ENCODE measurements at places on chromosomes 16 and 17.

DNA sequence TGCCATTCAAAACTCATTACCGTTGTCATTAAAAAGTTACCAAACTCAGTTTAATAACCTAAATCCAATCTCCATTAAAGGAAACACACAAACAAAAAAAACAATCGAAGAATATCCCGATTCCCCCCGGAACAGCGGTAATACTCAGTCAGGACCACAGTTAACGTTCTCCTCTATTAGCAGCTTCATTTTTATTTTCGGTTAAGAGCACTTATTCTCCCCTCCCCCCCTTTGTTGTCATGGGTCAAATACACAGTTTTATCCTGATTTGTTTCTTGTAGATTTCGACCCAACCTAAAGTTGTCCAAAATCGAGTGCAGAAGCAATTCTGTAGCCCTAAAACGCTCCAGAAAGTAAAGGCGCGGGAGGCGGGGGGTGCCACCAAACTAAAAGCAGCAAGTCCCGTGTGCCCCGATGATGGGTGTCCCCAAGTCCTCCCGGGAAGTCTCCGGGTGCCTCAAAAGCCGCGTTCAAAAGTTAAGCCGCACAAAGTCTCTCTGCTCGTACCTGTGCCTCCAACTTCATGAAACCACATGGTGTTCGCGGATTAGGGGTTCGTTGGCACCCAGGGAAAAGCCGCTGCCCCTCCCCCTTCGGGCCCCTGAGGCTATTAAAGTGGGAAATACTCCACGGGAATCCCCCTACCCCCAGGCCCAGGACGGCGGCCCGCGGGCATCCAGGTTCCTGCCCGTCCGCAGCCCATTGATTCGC, 996 bp downstream of the SUMO2 start:
- DNase-seq = no peak

DNA sequence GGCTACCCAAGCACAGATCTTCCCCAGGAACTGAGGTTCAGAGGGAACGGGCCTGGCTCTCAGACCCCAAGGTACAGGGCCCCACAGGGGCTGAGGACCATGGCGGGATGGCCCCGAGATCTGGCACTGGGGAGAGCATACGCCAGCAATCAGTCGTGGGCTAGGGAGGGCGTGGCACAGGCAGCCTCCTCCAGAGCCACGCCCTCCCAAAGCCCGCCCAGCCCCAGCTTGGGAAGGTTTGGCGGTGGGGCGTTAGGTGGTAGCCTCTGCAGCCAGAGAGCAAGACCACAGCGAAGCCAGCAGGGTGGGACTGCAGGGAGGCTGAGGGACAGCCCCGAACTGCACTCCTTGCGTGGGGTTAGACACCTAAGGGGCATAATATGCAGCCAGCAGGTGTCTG, 11.6 kb downstream of the WNT9B start:
- DNase-seq = no peak

- no peak for DNase-seq
Observed at GRCh38 chr17:57948555-57949420, 6.4 kb downstream of the CUEDC1 start.

DNA sequence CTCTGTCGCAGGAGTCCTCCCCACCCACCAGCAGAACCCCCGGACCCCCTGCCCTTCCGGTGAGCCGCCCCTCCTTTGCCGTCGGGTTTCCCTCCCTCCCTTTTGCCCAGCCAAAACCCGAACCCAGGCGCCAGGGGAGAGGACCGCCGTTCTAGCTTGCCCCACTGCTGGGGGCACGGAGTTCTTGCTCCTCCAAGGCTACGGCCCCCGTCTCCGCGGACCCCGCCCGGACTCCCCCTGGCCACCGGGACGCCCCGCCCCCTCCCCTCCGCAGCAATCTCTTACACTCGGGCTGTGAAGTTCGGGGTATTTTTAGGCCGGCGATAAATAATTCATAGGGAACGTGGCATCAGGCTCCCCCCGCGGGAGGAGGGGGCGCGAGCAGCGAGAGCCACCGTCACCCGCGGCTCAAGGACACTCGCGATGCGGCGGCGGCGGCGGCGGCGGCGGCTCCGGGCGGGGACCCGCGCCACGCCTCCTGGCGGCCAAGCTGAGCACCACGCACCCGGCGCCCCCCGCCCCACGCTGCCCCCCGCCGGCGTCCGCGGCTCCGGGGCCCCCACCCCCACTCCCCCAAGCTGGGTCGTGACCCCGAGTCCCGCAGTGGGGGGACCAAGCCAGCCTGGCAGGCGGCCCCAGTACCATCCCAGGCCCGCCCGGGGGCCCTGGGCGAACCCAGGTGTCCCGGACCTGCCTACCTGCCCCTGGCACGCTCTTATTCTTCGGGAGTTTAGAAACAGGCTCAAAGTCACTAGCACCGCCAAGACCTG, at the start of gene GRIN2C:
Gene GRIN2C, minus strand, starts transcription at position 427 of the 770 bp plus-strand sequence. CDS start 4,793 bp downstream, outside the sequence.
- no peak for DNase-seq

DNA sequence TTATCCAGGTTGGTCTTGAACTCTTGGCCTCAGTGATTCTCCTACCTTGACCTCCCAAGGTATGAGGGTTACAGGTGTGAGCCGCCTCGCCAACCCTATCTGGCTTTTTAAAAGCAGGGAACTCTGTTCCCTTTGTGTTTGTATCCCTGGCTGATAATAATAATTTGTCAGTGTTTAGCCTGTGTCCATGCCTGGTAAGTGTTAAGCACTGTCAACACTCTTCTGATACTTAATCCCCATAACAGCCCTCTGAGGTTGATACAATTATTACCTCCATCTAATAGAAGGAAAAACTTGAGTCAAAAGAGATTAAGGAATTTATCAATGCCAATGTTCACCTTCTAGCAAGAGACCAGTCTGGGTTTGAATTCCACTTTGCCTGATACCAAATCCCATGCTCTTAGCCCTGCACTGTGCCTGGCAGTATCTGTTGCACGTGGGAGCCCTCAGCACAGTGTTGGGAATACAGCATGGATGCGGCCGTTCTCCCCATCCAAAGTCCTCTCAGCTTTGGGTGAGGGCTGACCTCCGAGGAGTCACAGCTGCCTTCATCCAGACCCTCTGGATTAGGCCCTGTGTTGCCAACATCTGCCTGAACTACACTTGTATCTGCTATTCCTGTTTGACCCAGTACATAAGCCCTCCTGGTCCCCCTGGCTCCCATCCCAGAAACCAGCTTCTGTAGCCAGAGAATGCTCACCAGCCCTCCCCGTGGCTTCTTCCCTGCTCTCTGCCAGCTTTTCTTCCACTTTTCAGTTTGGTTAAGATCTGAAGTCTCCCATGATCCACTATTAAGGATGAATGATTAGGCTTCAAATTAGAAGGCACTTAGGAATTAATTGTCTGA, 335.6 kb upstream of the ASIC2 start:
- no peak for DNase-seq

DNA sequence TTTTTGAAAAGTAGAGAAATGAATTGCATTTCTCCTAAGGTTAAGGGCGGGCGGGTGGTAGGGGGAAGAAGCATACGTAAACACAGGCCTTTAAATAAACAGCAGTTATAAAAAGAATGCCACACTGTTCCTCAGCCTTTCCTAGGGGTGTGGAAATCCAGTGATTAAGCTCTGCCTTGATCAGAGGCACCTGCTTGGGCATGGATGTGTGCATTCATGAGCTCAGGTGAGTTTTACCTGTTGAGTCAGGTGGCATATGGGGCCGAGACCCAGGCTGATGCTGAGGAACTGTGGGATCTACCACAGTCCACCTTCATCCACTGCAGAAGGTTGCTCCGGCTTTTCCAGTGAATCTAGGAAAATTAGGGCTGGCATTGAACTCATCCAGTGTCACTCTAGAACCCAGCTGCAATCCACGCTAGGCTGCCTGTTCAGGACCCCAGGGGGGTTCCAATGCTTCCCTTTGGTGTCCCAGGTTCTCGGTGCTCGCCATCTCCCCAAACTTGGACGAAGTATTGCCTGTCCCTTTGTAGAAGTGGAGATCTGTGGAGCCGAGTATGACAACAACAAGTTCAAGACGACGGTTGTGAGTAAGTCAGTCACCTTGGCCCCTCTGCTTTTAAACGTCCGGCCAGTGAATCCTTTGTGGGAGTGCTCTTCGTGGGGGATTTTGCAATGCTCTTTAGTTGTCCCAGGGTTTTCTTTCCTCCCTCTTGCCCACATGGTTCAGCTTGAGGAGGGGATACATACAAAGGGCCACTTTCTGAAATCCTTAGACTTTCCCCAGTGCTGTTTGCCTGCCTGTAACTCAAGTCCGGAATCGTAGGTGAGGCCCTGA, 72.7 kb downstream of the SDR42E1 start:
- DNase-seq = no peak

- no peak for DNase-seq
Observed at GRCh38 chr17:75756451-75757085, 8.4 kb downstream of the GALK1 start.

GRCh38 chr17:4711661-4712181, 1.3 kb downstream of the ARRB2 start:
- DNase-seq = no peak

- no peak for DNase-seq
Observed at GRCh38 chr16:50724306-50724705, 17.6 kb upstream of the CYLD start.

GRCh38 chr17:72927760-72928159, 164.7 kb downstream of the SLC39A11 start:
- no peak for DNase-seq

GRCh38 chr17:80921741-80922579, 69.7 kb upstream of the CHMP6 start:
- DNase-seq = no peak

- peak; percentile 90 for DNase-seq
Observed at GRCh38 chr17:19744922-19745757, 3.0 kb downstream of the ALDH3A1 start.

DNA sequence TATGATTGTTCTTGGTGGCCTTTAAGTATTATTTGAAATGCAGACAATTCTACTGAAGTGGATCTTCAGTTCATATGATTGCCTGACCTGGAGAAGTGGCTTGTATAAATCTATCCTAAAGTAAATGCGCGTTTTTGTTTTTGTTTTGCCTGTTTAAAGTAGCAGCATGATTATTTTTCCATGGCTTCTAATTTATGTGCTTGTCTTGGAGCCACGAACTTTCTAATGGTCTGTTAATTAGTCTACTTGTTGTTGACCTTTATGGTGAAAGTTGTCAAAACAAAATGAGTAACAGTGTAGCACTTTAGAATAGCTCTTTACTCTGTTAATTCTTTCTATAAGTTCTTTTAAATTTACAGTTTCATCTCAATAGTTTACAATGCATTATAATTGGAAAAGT, 1.7 kb downstream of the PRKAR1A start:
- DNase-seq = no peak

GRCh38 chr16:14203166-14203565, 132.0 kb downstream of the MRTFB start:
- no peak for DNase-seq

- no peak for DNase-seq
Observed at GRCh38 chr16:66873685-66874055, 6.6 kb upstream of the PDP2 start.

DNA sequence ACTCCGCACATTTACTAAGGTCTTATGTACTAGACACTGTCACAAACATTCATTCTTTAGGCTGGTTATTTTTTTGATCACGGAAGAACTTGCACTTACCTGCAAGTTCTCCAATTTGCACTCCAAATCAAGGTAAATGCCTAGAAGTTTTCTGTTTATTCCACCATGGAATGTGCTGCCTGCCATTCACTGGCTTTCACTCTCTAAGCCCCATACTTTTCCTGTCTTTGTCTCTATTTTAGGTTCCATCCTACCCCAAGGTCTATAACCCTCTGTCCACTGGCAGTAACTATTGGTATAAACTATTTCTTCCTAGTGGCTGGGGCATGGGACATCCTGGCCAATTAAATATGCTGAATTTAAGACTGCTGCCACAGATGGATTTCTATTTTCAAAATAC, 15.9 kb downstream of the XPO6 start:
- no peak for DNase-seq

GRCh38 chr16:4987580-4988374, 29.6 kb downstream of the SEC14L5 start:
- DNase-seq = no peak

DNA sequence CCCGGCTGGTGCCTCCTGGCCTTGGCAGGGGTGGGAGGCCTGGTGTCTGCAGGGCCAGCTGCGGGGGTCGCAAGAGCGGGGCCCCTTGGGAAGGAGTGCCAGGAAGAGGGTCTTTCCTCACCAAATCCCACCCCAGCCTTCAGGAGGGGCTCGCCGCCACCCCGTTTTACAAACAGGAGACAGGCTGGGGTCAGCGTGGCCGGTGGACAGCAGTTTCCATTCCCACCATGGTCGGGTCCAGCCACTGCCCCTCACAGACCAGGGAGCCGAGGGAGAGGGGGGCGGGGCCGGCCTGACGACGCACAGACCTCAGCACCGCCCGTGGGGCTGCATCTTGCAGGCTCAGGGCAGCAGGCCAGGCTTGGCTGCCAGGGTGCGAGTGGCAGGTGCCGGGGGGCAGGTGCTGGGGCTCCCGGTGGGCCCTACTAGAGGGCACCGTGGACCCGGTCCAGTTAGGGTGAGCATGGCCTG, 7.6 kb downstream of the CBFA2T3 start:
- no peak for DNase-seq

- no peak for DNase-seq
Observed at GRCh38 chr17:63138713-63139112, 172.7 kb downstream of the TANC2 start.

- DNase-seq = no peak
Observed at GRCh38 chr17:28514561-28515002, 8.4 kb downstream of the FOXN1 start.

DNA sequence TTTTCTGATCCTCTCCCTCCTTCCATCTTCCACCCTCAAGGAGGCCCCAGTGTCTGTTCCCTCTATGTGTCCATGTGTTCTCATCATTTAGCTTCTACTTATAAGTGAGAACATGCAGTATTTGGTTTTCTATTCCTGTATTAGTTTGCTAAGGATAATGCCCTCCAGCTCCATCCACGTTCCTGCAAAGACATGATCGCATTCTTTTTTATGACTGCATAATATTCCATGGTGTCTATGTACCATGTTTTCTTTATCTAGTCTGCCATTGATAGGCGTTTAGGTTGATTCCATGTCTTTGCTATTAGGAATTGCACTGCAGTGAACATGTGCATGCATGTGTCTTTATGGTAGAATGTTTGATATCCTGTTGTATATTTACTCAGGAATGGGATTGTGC, 275.1 kb downstream of the BCAS3 start:
- no peak for DNase-seq

DNA sequence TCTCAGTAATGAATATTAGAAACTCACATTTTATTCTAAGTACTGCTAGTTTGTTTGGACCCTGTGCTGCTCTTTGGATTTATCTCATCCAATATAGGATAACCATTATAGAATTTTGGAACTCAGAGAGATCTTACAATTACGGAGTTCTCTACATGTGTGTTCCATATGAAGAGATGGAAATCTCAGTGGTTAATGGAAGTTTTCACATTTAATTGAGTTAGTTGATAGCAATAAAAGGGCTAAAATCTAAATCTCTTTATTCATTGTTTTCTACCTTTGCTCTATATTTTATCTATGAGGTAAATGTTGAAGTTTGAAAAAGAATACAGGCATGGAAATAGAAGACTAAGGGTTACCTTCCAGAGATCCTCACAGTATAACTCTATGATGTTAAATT, 558.0 kb upstream of the KIF2B start:
- no peak for DNase-seq

Data from left kidney (tissue), 8 donors.